ENCODE measurements at places on chromosomes 3 and 15.
A peak's percentile ranks its signal among the peaks of the same experiment; 100 is the strongest.

DNA sequence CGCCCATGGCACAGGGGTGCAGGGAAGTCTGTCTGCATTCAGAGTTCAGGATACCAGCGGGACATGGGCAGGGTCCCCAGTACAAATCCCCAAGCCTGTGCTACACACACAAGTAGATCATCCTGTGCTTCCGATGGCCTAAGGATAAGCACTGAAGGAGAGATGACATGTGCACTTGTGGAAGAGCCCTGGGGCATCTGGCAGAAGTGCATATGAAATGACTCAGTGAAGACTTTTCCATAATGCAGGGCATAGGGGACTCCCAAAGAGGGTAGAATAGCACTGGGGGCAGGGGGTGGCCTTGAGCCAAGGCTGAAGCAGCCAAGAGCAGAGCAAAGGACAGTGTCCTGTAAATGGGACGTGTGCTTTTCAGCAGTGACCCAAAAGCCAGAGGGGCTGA lies 22.9 kb downstream of the ADAMTS17 start:
- DNase-seq: no peak

- DNase-seq: no peak
Measured at GRCh38 chr15:41490355-41490754, 3.3 kb upstream of the ITPKA start.

- DNase-seq: no peak
Measured at GRCh38 chr3:69116897-69117296, 5.5 kb downstream of the LMOD3 start.

GRCh38 chr15:99104788-99105513 lies at the start of gene SYNM:
SYNM (plus strand) TSS chr15:99105080; CDS start chr15:99105200, 120 bp downstream.
- DNase-seq: no peak

- no peak for DNase-seq
Measured at GRCh38 chr3:170739410-170739809, 130.6 kb downstream of the RPL22L1 start.

GRCh38 chr15:45126535-45127158 lies 3.0 kb downstream of the DUOXA1 start:
- DNase-seq: no peak

- no peak for DNase-seq
Measured at GRCh38 chr15:45802140-45802539, 167.3 kb downstream of the SQOR start.

DNA sequence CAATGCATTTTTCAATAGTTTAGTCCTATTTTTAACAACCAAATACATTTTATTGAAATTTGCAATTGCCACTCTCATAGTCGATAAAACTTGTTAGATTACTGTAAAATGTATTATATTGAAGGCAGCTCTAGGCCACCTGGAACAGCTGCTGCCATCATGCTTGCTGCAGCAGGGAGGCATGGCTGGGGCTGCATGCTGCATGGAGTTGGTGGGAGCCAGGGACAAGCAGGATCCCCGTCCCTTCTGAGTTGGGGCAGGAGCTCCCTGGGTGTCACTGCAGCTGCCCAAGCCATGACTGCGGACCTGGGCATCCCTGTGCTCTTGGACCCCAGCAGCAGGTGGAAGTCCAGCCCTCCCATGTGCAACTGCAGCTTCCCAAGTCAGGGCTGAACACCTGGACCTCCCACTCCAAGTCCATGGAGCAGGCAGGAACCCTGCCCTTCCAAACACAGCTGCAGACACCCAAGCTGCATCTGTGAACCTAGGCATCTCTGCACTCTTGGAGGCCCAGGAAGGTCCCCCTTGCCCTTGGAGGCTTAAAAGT lies 742.0 kb downstream of the ZBBX start:
- no peak for DNase-seq

GRCh38 chr3:73546961-73547360 lies 77.8 kb downstream of the PDZRN3 start:
- DNase-seq: no peak

GRCh38 chr15:44366971-44367370 lies 60.5 kb upstream of the CTDSPL2 start:
- no peak for DNase-seq

DNA sequence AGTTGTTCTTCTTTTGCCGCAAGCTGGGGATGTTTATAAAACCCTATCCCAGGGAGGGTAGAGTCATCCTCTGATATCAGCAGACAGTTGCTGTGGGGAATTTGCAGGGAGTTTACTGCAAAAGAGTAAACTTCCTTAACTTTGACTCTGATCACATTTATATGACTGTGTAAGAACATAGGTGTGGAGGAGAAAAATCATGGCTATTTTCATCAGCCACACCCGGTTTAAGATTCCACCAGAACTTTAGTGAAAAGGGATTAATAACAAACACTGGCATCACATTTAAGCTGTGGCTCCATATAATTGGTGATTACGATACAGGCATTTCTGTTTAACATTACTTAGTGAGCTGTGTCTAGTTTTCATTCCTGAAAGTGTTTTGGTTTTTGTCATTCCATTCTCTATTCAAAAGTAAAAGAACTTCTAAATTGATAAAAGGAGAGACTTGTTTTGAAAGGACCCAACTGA lies 143.1 kb downstream of the MYLK start:
- DNase-seq: no peak

- peak; percentile 36 for DNase-seq
Measured at GRCh38 chr3:141737093-141737492, 1.0 kb upstream of the RNF7 start.

DNA sequence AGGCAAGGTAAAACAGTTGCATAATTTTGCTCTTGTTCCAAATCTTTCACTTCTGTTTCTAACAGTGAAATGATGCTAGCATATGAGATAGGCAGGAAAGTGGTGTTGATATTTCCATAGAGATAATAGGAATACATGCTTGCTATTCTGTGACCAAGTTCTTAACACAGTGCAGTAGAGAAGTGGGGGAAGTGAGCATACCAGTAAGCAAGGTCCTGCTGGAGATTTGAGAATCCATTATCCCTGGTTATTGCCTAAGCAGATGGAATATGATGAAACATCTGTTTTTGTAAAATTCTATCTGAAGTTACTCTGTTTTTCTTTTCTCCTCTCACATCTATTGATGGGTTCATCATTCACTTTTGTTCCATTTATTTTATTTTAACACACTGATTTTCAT lies 28.7 kb downstream of the USP8 start:
- no peak for DNase-seq

DNA sequence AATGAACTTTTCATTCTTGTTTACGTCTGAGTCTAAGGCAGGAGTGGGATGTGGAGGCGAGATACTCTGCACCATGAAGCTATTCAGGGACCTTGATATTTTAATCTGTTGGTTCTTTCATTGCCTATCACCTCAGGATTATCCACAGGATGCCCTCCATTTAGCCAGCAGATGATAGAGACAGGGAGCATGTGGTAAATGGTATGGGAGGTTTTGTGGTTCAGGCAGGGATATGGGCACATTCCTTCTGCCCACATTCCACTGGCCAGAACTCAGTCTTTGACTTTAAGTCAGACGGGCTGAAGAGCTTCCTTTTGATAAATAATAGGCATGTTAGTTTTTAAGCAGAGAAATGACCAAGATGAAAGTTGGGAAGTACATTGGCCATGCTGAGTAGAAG lies 548.0 kb upstream of the CCDC54 start:
- no peak for DNase-seq

DNA sequence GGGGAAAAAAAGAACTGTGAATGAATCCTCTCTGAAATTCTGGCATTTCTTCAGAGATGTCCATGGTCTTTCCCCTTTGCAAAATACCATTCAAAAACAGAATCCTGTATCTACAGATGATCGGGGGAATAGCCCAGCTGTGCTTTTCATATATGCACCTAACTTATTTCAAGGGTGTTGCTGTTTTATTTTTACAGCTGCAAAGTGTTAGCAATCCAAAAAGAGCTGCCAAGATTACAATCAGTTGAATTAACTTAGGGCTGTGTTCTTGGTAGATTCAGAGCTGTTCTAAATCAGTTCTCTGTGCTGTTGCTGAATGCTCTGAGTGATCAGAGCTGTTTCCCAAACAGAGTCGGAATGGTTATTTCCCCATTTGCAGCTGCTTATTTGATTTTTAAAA lies 175.7 kb upstream of the SEMA6D start:
- no peak for DNase-seq

DNA sequence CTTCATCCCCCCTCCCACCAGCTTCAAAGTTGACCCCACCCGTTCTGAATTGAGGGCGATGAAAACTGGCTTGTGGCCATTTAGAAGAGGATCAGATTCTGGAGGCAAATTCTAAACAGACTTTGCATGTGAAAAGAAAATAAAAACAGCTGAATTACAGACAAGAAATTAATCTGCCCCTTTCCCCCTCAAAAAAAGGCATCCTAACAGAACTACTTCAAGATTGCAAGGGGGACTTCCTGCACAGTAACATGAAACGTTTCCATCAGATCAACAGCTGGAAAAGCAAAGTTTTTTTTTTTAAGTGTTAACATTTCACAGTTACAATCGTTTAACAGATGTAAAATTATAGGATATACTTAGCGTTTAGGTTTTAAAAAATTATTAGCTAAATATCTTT lies 229.3 kb downstream of the RORA start:
- no peak for DNase-seq

GRCh38 chr15:40871749-40872617 lies 2.1 kb downstream of the RHOV start:
- no peak for DNase-seq

- no peak for DNase-seq
Measured at GRCh38 chr3:170307671-170308405, 49.7 kb upstream of the SKIL start.

GRCh38 chr3:155078711-155079467 lies 1.2 kb upstream of the MME start:
- DNase-seq: no peak

- DNase-seq: peak; percentile 12
Measured at GRCh38 chr3:3798631-3799113, 559 bp upstream of the LRRN1 start.

- DNase-seq: no peak
Measured at GRCh38 chr15:39587731-39588530, 7.1 kb downstream of the THBS1 start.

DNA sequence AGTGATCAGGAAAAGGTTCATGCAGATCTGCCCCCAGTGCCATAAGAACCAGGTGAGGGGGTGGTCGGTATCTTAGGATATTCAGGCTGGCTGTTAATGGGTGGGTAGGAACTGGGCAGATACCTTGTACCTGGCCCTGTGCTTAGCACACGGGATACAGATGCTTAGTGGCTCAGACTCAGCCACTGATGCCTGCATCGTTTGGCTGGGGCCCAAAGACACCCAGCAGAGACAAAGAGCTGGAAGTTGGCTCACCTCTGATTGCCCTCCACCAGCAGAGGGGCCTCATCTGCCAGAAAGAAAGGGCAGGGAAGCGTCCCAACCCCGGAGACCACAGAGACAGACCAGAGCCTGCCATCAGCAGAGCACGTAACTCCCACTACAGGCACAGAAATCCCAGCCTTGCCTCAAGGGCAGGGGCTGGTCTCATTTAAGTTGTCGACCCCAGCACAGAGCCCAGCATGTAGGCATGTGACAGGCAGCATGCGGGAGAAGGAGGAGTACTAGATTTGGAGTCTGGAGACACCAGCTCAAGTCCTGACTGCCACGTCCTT lies 64.1 kb upstream of the SLC6A1 start:
- no peak for DNase-seq

- no peak for DNase-seq
Measured at GRCh38 chr3:130821806-130822205, 72.1 kb upstream of the ATP2C1 start.

DNA sequence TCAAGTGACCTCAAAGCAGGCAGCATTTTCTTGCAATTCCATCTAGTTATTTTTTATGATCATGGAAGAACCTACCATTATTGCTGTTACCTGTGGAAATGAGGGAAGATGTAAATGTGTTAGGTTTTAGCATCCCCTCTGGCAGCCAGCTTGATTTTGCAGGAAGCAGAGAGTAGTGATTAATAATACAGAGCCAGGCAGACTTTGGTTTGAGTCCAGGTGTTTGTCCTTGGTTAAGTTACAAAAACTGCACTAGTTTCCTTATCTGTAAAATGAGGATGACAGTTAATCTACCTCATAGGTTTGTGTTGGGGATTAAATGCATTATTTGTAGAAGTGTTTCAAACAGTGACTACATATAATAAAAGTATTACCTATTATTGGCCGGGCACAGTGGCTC lies 6.7 kb upstream of the ZNF621 start:
- no peak for DNase-seq

DNA sequence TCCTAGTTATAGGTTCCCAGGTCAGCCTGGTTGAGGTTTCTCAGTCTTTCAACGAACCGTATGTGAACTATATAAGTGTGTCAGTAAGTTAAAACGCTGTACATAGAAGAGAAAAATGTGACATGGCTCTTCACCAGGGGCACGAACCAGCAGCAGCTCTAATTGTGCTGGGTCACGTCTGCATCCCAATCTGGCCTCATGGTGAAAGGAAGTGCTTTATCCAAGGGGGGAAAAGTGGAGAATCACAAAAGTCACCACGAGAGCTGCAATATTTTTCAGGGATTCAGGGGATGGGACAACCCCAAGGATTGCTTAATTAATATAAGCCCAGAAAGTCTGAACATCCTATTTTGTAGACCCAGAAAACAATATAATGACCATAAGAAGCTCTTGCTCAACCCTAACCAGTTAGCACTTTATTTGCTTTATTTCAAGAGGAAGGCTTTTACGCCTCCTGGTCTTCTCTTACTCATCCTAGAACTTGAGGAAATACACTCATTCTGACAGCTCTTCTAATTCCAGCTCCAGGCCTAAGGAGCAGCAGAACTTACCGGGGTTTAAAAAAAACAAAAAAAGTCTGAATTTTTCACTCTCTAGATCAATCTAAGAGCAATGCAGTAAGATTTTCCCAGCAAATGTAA lies 16.5 kb downstream of the ANXA2 start:
- DNase-seq: no peak

GRCh38 chr3:187802928-187803259 lies 57.6 kb upstream of the BCL6 start:
- DNase-seq: no peak

GRCh38 chr15:87687523-87687870 lies 569.0 kb downstream of the NTRK3 start:
- no peak for DNase-seq

DNA sequence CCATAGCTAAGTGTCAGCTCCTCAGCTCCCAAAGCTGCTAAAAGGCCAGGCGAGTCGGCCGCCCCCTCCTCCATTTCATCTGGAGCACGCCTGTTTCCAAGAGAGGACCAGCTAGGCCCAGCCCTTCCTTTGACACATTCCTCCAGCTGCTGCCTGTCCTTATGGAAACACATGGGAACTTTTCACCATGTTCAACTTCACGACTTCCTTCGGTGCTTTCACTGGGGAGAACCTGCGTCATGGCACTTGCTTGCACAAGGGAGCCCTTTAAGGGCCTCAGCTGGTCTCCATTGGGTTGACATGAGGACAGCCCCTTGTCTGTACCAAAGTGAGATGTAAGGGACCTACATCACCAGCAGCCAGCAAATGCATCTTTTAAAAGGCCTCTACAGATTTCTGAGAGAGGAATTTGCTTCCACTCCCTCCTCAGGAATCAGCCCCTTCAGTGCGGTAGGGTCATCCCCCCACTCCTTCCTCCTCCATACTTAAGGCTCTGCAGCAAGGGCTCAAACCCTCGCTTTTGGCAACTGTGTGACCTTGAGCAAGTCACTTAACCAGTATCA lies 2.1 kb downstream of the MAGI1 start:
- no peak for DNase-seq

DNA sequence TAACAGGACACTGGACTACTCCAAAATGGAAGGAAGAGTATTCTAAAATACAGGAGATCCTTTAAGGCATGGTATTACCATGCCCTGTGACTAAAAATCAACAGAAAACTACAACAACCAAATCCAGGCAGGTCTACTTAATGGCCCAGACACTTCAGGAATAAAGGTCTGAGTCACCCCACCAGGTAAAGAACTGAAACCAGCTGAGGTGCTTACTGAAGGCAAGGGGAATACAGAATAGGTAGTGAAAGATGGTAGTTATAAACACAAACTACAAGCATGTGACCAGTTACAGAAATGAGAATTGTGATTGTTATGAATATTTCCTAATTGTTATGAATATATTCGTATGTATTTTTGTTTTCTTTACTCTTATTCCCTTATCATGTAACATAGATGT lies 13.4 kb downstream of the IFT57 start:
- no peak for DNase-seq

All from naive B cell (primary cell).